ENCODE measurements at places on chromosomes 12 and 14. TPM values are rescaled to one million over a fixed set of nuclear protein-coding genes. Genes with fewer than 3 reads are reported as not detected.

DNA sequence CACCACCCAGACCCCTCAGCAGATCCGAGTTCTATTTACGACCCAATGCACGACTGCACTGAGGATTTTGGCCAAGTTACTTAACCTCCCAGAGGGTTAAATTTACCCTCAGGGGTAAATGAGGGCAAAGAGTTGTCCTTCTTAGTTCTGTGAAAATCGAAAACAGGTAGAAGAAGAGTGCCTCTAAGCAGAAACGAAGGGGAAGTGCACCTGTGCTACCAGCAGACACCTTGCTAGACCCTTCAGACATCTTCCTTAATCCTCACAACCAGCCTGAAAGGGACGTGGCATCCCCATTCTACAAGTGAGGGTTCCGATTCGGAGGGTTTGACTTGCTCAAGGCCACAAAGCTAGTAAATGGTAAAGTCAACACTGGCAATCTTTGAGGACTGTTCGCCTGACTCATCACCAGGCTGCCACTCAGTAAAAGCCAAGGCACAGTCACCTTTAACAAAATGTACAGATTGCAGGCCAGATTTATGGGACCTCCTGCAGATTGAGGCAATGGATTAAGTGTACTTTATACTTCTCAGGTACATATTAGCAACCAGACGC is 1.6 kb downstream of the GSG1 start:
- DNase-seq = no peak

DNA sequence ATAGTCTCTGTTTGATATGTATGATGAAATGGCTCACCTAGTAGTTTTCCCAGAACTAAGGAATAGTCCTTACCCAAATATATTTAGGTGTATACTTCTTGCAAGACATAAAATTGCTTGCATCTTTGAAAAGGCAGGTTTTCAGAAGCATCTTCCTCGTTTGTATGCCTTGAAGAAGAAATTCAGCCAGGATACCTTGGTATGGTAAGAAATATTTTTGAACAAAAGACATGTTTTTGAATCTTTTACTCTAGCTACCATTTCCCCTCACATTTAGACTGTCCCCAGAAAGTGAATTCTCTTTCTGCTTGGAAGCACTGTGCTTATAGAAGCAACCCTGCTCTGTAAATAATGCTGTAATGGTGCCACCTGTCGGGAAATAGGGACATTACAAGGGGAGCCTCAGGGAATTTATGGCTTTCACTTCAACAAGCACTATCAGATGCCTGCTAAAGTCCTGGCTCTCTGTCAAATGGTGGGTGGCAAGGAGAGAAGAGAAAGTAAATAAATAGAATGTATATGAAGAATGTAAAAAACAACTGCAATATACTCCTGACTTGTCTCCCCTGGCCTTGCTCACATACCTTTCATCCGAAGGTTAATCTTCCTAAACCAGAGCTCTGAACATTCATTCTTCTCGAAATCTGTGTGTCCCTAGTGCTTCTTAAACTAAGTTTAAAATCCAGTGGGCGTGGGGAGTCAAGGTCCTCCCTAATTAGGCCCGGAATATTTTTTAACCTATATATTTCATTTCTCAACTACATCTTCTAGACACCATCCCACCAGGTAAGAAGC is 6.1 kb downstream of the CCDC184 start:
- DNase-seq = peak; percentile 52

GRCh38 chr14:93811676-93812075 is 23.4 kb upstream of the PRIMA1 start:
- no peak for DNase-seq

EML5 gene
- total RNA-seq = 0.39 TPM

ERBB3 gene
- 0.71 TPM for total RNA-seq

SLC4A8 gene
- 1.6 TPM for total RNA-seq

CELA1 gene
- not detected for total RNA-seq

DNA sequence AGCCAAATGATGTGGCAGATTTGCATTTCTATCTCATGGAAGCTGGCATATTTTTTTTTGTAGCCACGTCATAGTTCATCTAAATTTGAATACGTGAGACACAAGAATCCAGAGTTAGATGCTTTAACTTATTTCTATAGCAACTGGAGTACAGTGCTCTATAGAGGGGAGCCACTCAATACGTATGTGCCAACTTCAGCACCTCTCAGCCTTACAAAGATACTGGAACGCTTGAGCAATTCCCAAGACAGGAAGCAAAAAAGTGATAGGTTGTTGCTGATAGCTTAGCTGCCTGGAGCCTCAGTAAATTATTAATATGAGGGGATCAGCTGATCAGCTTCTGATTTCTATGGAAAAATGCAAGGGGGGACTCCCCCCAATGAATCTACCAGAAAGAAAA is 24.1 kb upstream of the PELI2 start:
- DNase-seq = no peak

DNA sequence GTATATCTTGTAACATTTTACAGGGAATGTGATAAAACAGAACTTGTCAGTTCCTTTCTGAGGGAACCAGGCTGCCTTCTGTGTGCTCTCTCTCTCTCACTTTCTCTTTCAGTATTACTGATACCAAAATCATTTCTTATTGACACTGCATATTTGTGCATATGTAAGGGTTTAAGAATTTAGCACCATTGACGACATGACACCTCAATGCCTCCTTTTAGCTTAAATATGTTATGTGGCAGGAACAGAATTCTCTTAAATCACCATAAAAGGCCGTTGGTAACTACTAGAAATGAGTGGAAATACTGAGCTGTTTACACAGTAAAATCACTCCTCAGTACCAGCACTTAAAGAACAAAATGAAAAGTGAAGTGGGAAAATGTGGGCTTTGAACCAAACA is 457.7 kb upstream of the SYT1 start:
- DNase-seq = no peak

DNA sequence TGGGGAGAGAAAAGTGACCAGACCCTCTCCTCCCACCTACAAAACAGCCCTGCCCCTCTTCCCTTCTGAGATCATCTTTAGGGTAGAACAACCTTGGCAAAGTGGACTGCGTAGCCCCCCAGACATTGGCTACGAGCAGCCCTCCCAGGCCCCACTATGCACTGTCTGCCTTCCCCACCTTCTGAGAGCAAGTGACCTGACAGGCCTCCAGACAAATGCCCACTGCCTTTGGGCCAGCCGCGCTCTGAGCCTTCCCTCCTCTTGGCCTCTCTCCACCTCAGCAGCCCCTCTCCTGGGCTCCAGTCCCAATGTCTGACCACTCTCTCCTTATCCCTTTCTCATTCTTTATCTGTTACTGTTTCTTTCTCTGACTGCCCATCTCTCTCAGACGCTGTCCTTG is 46.5 kb upstream of the CCND2 start:
- DNase-seq = no peak

NPFF gene
- total RNA-seq = not detected

- DNase-seq = no peak
Measured at GRCh38 chr12:98656289-98657101, 11.4 kb downstream of the APAF1 start.

- DNase-seq = no peak
Measured at GRCh38 chr12:68899251-68899771, 33.7 kb downstream of the CPM start.

GRCh38 chr14:21258889-21259787 is 10.1 kb downstream of the HNRNPC start:
- DNase-seq = no peak

- DNase-seq = no peak
Measured at GRCh38 chr12:64744422-64745258, 14.6 kb downstream of the GNS start.

- DNase-seq = no peak
Measured at GRCh38 chr14:74580275-74580672, 31.8 kb downstream of the LTBP2 start.

DNA sequence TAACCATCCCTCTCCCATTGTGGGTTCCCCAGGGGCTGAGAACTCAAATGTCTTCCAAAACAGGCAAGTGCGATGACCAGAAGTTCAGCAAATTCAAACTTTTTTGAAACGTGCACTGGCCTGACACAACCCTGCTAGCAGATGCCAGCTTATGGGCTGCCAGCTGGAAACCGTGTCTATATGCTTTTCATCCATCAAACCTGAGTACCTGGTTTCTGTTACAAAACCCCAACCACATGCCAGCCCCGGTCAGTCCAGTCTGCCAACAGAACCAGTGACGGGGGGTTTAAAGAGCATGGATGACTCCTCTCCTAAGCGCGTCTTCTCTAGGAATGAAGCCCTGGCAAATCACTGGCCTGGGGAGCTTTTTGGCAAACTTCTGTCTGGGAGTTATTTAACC is 189.7 kb downstream of the TTC7B start:
- no peak for DNase-seq

DNA sequence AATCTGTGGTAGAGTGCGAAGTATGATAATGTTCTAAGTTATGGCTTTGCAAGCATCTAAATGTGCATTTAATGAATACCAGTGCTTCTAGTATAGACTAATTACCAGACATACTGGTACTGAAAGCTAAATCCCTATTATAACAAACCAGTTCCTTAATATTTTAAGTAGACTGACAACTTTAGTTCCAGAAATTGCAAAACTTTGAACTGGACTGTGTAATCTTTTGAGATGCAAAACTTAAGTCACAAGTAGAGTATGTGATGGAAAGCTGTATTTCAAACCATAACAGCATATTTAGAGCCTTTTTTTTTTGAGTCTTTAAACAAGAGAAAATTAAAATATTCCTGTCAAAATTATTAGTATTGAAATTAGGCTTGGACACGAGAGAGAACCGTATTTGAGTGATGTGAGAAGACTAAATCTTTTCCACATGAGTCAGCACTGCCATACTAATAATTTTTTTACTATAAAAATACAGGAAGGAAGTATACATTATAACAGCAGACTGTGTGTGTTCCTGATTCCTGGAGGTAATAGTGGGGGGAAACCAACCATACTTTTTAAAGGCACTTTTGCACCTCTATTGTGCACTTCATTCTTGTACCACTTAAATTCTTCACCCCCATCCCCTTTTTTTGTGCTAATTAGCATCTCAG is 45.5 kb downstream of the PPM1A start:
- DNase-seq = no peak

DNA sequence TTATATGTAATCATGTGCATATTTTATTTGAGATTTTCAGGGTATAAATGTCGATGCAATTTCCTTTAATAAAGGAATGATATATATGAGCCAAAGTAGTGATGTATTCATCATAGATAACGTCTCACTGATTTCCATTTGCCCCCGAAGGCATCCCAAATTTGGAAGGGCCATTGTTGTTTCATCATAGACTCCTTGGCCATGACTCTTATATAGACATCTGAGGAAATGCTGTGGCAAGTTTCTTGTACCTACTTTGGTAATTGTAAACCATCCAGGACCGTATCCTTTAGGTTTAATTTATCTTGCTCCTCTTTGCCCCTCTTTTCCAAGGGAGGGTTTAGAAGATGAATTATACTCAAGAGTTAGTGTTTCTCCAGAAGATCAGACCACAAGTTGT is 84.7 kb downstream of the SAMD4A start:
- no peak for DNase-seq

GRCh38 chr14:93311082-93311481 is 21.8 kb downstream of the BTBD7 start:
- DNase-seq = no peak

DNA sequence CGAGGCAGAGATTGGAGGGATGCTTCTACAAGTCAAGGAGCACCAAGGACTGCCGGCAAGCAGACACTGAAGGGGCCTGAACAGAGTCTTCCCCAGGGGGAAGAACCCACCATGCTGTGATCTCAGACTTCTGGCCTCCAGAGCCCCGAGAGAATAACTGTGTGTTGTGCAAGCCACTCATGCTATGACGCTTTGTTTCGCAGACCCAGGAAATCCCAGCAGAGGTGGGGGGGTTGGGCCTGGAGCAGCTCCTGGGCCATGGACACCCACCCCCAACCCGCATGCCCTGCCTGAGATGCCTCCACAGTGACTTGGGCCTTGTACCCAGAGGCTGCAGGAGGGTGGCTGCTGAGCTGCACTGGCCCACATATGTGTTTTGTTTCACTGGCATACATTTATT is 31.2 kb downstream of the ARL6IP4 start:
- no peak for DNase-seq

GRCh38 chr12:56596815-56597214 is 33.3 kb downstream of the BAZ2A start:
- no peak for DNase-seq

GRCh38 chr12:6333566-6333965 is 8.3 kb downstream of the TNFRSF1A start:
- DNase-seq = no peak

DNA sequence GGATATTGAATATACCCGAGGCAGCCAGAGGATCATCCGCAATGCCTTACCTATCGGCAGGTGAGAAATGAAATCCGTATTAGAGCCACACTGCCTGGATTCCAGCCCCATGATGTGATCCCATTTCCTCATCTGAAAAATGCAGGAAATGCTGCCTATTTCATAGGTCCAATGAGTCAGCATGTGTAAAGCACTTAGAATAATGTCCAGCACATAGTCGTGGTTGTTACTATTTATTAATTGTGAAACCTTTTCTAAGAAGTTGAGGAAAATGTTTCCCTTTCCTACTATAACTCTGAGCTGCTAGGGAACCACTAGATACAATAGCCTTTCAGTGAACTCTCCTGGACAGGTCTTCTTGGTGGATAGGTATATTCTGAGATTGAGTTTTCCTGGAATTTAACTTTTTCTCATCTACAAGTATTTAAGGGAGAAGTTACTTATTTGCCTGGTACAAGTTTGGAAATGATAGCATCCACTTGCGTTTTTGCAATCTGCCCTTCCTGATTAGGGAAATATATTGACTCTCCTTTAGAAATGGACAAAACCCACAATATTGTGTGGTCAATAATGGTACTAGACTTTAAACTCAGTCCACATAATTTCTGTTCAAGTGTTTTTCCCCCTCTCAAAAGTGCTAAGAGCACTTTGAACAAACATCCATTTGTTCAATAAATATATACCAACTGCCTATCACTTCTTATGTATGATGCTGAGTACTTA is 12.2 kb downstream of the POLR3B start:
- no peak for DNase-seq

PLD4 gene
- total RNA-seq = 0.16 TPM

- DNase-seq = no peak
Measured at GRCh38 chr14:95533391-95533821, 1.4 kb upstream of the GLRX5 start.

GRCh38 chr12:86710109-86710508 is 453.9 kb upstream of the MGAT4C start:
- DNase-seq = no peak

POTEM gene
- total RNA-seq = not detected

- no peak for DNase-seq
Measured at GRCh38 chr12:10941369-10941768, 2.3 kb upstream of the TAS2R14 start.

GRCh38 chr12:46363582-46364299 is 8.8 kb downstream of the SLC38A2 start:
- no peak for DNase-seq

- no peak for DNase-seq
Measured at GRCh38 chr14:68616221-68616902, 176.5 kb downstream of the ZFP36L1 start.

PARPBP gene
- total RNA-seq = 27.4 TPM

- no peak for DNase-seq
Measured at GRCh38 chr14:89125216-89125615, 291.8 kb downstream of the FOXN3 start.

Measured in activated T-helper 2 cell treated with anti-CD3 and anti-CD28 coated beads, Interferon-gamma antibody, Interleukin-2, Interleukin-4, amounts not matched to agents 10 μg/mL and 5 μg/mL and 100 μg/mL, durations not matched to agents 14 hours and 24 hours and 36 hours (primary cell).